Endothelial cell (in vitro differentiated cells): ENCODE measurements at places on chromosomes 2 and 18. TPM values are rescaled to one million over a fixed set of nuclear protein-coding genes. Genes with fewer than 3 reads are reported as not detected.

DNA sequence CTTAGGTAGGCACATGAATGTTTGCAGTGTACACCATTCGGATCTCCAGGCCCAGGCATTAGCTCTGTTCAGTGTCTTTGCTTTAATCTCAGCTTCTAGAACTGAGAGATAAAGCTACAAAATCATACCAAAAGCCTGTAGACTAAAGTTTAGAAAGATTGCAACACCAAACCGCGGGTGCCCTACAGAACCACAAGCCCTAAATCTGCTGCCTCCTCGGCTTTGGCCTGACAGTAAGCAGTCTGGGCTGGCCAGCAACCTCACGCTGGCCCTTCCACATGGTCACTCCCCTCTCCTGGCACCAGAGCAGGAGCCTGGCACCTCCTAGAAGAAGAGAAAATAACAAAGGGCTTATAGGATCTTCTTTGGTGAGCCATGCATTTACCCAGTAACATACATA, 8.9 kb upstream of the OSR1 start:
- DNase-seq, result no peak

DNA sequence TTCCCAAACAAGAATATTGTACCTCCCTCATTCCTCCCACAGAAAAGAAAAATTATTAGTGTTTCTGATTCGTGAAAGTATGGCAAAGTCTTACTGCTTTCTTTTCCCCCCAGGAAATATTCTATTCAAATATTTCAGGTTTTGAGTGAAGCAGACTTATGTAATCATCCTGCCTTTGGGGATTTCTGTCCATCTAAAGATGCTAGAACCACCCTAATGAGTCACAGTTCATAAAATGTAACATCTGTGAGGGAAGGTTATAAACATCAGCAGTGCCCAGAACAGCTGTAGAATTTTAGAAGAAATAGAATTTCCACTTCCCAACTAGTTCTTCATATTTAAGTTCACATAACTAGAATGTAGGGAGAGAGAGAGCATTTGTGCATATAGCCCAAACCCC, 39.0 kb downstream of the EEF1B2 start:
- DNase-seq, result no peak

DNA sequence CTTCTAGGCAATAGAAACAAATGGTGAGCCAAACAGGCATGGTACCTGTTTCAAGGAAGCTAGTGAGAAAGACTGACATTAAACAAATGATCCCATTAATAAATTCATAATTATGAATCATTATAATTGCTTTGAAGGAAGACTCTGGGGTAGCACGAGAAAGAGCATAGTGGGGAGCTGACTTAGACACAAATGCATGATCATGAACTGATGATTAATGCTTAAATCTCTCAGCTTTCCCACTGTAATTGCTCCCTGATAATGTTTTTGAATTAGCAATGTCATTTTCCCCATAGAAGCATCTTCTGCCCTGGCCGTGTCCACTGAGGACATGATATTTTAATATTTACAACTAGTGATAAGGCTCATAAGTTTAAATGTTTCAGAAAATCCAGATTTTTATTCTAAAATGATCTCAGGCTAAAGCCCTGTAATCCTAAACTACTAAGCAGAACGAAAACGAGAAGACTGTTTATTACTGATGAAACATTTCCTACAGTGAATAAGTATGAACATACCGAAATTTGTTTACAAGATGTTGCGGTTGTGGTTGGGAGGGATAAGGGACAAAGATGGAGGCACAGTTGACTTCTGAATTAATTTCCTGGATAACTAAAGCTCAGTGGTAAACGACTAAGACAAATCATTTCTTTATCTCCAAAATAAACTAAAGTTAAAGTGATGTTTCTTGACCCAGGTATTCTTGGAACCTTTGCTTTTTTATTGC, 47.3 kb upstream of the TACR1 start:
- DNase-seq, result no peak

DNA sequence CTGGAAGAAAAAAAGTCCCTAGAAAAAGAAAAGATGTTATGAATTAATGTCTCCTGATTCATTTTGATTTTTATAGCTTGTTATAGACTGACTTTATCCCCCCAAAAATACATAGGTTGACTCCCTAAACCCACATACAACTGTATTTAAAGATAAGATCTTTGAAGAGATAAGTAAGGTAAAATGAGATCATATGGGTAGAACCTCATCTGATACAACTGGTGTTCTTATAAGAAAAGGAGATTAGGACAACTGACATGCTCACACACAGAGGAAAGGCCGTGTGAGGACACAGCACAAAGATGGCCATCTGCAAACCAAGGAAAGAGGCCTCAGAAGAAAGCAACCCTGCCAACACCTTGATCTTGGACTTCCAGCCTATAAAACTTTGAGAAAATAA, 117.5 kb downstream of the CD226 start:
- no peak for DNase-seq

DNA sequence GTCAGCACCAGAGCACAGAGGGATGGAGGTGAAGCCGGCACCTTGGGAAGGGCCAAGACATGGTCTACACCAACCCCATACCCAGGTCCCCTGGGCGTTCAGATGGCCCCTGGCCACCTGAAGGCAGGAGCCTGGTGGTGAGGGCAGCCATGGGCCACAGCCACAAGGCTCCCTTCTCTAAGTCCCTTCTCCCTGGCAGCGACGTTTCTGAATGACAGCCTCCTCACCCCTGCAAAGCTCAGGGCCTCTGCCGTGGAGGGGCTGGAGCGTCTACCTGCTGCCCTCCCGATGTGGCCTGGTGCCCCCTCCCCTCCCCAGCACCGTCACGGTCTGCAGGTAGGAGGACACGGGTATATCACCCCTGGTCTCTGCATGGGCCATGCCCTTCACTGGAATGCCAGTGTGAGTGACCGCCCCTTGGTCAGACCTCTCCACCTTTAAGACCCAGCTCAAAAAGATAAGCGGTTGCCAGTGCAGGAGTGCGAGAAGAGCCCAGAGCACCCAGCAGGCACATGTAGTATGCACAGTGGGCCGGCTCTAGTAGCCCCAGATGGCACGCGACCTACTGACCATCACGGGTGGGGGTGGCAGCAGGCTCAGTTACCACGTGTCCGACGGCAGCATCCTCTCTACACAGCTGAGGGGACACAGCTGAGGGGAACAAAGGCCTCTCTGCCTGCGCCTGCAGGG, 46.6 kb downstream of the HS6ST1 start:
- DNase-seq, result no peak

GRCh38 chr2:190214426-190215194, 105.0 kb downstream of the HIBCH start:
- no peak for DNase-seq

DNA sequence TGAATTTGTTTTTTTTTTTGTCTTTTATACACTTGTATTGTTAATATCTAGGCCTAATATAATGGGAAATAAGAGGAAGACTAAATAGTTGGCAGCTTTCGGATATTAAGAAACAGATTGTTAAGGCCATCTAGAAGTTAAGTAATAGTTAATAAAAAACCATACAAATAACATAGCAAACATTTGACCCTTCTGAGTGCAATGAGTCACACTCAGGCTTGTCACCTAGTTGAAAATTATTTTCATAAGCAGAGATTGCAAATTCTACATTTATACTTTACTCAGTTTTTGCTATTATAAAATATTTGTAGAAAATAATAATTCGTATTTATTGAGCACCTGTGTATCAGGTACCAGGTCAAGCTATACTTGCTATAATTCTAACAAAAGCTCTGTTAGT, 2.4 kb downstream of the NUP35 start:
- no peak for DNase-seq

DNA sequence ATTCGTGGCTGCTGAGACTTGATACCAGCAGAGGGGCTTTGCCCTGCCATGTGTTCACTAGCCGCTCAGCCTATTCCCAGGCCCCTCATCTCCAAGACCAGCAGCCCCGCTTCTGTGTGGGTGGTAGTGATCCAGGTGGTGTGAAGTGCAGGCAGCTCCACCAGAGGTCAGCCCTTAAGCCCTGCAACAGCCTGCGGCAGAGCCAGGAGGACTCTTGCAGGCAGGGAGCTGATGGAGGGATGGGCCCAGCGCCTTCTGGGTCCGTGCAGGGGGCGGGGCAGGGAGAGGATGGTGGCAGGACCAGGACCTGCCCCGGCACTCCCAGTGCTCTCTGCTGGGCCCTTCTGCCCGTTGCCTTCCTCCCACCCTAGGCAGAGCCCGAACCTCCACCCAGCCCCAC, 162.0 kb downstream of the SH3BP4 start:
- DNase-seq, result no peak

Gene CYP27A1
- 9.0 TPM for total RNA-seq

Gene C2orf78
- total RNA-seq, result not detected

Gene CCDC68
- 0.87 TPM for total RNA-seq

Gene ABCG8
- not detected for total RNA-seq
